Right atrium auricular region (tissue), 2 donors: ENCODE measurements at places on chromosomes 4 and X.

DNA sequence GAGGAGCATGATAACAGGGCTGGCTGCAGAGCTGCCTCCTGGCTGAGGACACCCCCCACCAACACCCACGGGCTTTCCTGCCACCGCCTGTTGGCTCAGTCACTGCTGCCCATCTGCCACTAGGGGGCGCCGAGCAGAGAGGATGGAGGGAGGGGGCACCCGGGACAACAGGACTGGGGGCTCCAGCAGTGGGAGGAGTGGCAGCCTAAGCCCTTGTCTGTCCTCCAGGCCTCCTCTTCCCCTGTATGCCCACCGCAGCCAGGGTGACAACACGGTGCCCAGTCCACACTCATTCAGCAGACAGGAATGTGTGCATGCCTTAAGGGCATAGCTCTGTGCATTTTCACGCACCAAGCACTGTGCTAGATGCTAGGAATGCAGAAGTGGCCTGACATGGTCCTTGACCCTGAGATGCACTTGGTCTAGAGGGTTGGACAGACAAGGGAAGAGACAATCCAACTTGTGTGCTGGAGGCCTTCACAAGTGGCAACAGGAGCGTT, 149.9 kb downstream of the AMMECR1 start:
- no peak for DNase-seq

- no peak for DNase-seq
Observed at GRCh38 chr4:176377780-176378179, 58.0 kb downstream of the SPCS3 start.

DNA sequence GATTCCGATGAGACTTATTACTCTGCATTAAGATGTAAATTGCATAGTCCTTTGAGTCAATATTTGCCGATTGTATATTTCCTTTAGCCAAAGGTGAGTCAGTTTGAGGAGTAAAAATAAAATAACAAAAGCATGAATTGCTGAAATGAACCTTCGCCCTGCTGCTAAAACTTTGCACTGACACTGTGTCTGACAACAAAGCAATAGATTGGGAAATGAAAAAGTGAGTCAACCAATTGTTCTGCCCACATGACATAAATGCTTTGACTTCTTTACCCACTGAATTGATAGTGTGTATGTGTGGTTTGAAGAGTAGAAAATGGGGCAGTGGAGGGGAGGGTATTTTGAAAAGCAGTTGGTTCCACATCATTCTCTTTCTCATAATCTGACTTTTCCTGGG, 88.4 kb upstream of the AFF2 start:
- DNase-seq, result no peak

DNA sequence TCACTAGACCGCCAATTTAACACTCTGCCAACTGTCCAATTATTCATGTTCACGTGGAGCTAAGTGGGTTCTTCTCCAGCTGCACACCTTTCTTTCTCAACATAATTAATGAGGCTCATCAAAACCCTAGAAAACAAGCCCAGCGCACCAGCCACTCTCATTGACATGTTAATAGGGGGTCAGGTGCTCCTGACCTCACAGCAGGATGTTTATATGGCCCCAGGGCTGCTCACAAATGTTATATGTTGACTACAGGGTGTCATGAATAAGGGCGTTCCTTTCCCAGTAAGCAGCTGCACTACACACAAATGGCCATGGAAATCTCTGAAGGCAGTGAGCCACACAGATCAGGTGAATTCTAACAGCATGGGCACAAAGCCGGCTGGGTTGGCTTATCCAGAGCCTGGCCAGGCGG, 209.8 kb downstream of the MGST2 start:
- no peak for DNase-seq

- DNase-seq, result no peak
Observed at GRCh38 chrX:121000589-121000988, 15.0 kb upstream of the CT47A1 start.

DNA sequence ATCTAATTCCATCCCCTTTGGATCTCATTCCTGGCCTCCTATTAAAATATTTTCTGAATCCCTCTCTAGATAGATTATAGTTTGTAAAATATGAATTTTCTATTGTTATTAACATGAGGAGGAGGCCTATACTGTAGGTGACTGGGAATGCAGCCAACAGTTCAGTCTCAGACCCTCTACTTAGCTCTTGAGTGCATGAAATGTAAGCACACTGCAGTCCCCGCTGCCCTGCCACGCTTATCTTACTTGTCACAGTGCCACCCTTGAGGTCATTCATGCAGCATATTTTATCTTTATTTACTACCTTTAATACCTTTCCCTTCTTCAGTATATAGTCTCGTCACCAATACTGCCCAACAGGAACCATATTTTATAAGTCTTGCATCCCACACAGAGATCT, 151.0 kb downstream of the CAMK2D start:
- no peak for DNase-seq

DNA sequence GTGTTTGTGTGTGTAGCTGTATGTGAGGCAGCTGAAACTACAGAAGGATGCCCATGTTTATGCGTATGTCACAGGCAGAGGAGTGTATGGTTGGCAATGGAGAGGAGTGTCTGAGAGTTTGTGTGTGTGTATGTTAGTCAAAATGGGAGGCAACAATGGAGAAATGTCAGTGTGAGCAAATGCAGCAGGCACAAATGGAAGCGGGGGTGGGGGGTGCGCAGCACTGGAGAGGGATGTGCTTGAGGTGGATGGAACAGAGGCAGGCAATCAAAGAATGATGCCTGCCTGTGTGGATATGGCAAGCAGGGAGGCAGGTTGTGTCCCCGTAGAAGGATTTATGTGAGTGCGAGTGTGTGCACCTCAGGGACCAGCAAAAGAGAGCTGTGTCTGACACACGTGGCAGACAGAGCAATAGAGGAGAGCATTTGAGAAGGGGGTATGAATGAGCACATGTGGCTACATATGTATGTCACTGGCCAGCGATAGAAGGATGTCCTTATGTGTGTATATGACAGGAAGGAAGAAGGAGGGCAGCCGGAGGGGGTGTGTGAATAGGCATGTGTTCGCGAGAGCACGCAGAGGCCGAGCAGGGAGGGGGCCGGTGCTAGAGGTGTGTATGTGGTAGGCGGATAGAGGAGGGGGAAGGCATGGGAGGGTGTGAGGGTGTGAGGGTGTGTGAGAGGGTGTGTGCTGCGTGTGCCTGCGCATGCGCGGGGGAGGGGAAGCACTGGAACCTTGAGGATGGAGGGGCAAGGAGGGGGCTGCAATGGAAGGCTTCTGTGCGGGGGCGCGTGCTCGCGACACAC, 1.1 kb downstream of the PJA1 start:
- no peak for DNase-seq

- no peak for DNase-seq
Observed at GRCh38 chrX:65866146-65866545, 173.7 kb downstream of the VSIG4 start.

- DNase-seq, result no peak
Observed at GRCh38 chr4:1569461-1570151, 114.5 kb downstream of the FAM53A start.

- no peak for DNase-seq
Observed at GRCh38 chrX:133215017-133215416, 3.1 kb downstream of the TFDP3 start.

- no peak for DNase-seq
Observed at GRCh38 chrX:155028877-155029291, 2.2 kb downstream of the FUNDC2 start.

GRCh38 chr4:94377294-94377693, 34.7 kb upstream of the HPGDS start:
- DNase-seq, result no peak

GRCh38 chr4:189304167-189304566, 636.5 kb upstream of the FRG1 start:
- DNase-seq, result no peak

DNA sequence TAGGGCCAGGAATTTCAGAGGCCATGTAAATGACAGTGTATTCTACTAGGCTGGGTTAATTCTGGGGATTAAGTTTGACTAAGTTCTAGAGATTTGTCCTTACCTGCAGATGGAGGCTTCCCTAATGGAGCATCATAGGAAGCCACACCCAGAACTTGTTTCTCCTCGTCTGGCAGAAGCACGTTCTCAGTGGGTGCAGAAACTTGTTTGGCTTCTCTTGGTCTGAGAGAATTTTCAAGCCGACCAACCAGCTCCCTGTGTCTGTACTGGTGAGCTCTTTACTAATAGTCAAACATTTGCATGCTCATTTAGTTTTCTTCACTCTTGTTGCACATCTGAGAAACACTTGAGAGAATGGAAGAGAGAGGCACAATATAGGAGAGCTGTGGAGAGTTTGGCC, 907 bp upstream of the ATP10D start:
- no peak for DNase-seq

GRCh38 chr4:139893801-139894200, 228.2 kb downstream of the MGST2 start:
- DNase-seq, result no peak

DNA sequence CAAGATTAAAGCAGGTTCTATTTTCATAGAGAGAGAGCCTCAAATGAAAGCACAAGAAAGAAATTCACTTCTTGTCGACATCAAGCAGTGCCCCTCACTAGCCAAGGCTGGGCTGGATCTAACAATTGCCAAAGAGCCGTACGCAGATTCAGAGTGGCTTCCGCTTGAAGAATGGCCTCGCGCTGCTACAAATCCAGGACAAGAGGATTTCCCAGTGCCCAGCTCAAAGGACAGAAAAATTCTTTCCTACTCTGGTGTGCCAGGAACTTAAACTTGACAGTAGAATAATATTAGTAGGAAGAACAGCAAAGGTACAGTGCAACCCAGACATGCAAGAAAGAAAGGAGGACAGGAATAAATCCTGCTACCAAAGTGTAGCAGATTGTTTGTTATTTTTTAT, 56.5 kb upstream of the PPARGC1A start:
- DNase-seq, result no peak

GRCh38 chrX:110346681-110347080, 12.0 kb upstream of the RTL9 start:
- no peak for DNase-seq

GRCh38 chr4:24470666-24471485, 113.5 kb downstream of the DHX15 start:
- DNase-seq, result no peak

GRCh38 chr4:22444813-22445212, 71.1 kb downstream of the ADGRA3 start:
- no peak for DNase-seq

DNA sequence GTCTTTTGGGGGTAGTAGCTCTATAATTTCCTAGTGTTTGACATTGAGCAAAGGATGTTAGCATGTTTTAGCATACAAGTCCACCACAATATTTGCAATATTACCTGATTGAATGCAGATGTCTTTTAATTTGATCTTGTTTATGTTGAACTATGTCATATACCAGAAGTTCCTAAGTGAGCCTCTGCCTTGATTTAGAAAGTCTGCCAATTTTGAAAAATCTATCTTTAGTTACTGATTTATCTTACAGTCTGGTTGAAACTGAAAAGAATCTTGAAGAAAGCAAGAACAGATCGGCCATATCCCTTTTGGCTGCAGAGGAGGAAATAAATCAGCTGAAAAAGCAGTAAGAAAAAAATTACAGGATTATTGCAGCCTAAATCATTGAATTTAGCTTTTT, 18.5 kb downstream of the SPATA18 start:
- DNase-seq, result no peak

- peak; percentile 65 for DNase-seq
Observed at GRCh38 chr4:70705183-70706043, 16.4 kb upstream of the RUFY3 start.

DNA sequence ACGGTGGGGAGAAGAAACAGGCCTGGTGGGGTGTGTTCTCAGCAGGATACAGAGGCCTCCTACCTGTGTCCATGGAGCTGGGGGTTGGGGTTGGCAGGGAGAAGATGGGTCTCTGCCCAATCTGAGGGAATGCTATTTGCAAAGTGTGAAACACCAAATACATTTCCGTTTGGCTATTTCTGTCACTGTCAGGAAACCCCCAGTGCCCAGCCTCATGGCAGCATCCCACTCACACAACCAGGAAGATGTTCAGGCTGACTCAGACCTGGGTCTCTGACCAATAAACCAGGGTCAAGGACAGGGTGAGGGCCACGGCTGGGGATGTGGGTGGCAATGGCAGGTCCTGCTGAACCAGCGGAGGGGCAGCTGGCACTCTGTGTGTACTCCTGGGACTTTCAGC, 41.3 kb downstream of the BCOR start:
- no peak for DNase-seq

DNA sequence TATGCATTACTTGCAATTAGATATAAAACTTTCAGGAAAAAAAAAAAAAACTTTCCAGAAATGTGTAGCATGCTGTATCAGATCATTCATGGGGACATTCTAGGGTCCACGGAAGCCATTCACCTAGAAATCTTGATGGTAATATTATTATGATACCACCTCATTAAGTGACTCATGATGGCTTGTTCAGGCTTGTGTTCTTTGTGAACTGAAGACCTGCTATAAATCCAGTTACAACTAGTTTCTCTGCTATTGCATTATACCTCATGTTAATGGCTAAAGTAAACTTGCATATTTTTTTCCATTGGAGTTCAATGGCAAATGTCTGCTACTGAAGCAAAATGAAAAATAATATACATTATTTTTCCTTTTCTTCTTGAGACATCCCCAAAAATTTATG, 35.3 kb upstream of the PTPN13 start:
- no peak for DNase-seq

DNA sequence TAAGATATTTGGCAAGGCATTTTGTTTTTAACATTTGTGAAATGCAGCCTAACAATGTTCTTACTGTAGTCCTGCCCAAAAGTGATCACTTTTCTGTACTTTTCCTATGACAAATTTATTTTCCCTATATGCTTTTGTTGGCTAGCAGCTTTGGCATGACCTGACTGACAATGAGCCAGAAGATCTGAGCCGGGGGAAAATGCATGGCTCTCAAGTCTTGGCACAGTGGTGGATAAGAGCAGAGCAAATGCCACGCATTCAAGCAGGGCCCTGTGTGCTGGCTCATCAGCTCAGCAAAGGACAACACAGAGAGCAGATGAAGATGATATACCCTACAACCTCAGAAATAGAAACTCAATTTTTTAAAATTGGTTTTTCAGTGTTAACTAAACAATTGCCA, 187.3 kb downstream of the ANAPC10 start:
- DNase-seq, result no peak

DNA sequence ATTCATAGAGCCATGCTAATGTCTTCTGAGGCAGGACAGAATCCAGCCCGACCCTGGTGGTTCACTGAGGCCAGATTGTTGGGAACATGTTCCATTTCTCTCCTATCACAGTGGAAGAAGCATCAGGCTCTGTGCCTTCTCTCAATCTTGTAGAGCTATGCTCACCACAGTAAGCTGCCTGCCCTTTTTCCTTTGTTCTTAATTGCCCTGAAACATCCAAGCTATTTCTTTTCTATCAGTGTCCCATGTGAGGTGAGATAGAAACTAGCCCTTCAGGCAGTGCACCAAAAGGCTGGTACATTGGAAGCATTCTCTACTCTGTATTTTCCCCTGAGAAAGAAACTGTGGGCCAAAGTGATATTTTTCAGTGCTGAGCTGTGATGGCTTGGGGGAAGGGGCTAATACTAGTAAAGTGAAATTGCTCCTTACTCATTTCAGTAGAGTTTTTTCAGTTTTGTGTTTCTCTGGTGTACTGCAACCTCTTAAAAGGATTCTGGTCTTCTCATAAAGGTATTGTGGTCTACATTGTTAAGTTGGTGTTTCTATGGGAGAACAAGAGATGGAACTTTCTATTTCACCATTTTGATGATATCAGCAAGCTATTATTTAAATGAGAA, 611.2 kb downstream of the RPA4 start:
- DNase-seq, result no peak

- DNase-seq, result no peak
Observed at GRCh38 chr4:103204111-103204510, 6.0 kb upstream of the CENPE start.

- DNase-seq, result no peak
Observed at GRCh38 chrX:151359931-151360871, 36.8 kb upstream of the VMA21 start.

- peak; percentile 52 for DNase-seq
Observed at GRCh38 chr4:5045097-5045496, 6.2 kb upstream of the STK32B start.

- DNase-seq, result no peak
Observed at GRCh38 chrX:96771486-96771885, 86.8 kb downstream of the DIAPH2 start.
